ENCODE measurements at places on chromosomes 2 and 18.

DNA sequence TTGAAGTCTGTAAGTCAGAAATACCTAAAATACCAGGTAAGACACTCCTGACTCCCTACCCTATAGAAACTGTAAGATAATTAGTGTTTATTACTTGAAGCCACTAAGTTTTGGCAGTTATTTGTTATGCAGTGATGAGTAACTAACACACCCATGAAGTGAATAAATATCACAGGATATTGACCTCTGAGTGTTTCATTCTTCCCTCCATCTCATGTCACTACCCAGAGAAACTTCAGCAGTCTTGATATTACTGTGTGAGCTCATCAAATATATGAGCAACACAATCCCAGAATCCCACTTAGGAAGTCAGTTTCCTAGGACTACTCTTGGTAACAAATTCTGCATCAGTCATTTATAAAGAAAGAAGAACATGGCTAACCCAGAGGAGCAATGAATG is 529.7 kb downstream of the FBXO15 start:
- no peak for DNase-seq

DNA sequence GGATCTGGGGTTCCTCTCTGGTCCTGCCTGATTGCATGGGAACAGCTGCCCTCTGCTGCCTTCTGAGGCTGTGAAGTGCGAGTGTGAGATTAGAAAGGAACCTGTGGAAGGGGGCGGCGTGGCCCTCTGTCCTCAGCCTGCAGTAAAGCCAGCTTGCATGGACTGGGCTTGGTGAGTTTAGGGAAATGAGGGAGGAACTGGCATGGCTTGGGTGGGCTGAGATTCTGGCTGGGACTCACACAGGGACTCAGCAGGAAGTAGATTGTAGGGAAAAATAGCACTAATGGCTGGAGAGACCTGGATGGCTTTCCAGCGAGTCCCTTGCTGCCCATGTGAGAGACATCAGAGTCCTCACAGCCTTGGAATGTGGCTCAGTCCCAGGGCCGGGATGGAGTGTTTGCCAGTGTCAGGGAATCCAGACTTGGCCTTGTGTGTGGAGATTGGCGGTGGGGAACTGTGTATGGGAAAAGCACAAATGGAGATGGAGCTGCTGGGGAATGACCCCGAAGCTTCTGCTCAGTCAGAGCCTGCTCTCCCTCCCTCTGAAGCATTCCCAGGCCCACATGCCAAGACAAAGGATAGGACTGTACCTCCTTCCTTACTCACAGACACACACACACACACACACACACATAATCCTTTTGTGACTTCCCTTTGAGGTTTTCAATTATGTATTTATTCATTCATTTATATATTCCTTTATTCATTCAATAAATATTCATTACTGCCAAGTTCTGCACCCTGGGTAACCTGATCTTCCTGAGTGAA is 115.4 kb downstream of the ACAA2 start:
- DNase-seq = peak; percentile 2

DNA sequence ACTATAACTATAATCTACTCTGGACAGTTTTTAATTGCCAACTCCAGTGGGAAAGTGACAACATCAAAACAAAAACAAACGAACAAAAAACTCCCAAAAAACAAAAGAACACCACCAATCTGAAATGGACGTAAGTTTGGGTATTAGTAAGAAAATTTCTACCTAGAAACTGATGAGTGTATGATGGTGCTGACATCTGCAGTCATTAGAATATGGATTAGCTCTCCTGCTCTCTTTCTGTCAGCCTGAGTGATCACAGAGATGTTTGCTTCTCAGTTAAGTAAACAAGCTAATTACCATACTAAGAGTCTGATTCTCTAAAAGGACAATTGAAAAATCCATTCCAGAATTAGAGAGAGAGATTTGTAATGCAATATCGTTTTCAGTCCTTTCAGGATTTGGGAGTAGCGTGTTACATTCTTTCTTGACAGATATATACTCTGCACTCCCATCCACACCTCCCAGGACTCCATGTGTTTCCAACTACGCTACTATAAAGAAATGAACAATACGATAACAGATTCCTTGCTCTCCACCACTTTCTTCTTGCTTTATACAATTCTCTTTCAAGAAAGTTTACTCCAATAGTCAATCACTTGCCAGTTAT is 1347.4 kb upstream of the PIK3C3 start:
- no peak for DNase-seq

DNA sequence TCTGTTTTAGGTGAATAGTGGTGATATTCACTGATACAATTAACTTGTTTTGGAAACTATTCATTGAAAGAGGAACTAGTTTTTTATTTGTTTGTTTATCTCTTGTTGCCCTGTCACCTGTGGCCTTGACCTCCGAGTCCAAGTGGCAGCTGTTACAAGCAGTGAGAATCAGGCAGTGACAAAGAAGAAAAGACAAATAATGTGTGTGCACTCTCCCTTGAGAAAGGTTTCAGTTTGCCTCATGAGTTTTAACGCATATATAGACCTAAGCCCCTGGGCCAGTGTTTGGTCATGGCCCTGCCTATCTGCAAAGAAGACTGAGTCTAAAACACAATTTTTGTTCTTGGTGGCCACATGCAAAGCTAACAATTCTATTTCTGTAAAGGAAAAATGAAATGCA is 15.3 kb downstream of the KYNU start:
- no peak for DNase-seq

- no peak for DNase-seq
Measured at GRCh38 chr2:4745056-4745991, 946.9 kb upstream of the SOX11 start.

DNA sequence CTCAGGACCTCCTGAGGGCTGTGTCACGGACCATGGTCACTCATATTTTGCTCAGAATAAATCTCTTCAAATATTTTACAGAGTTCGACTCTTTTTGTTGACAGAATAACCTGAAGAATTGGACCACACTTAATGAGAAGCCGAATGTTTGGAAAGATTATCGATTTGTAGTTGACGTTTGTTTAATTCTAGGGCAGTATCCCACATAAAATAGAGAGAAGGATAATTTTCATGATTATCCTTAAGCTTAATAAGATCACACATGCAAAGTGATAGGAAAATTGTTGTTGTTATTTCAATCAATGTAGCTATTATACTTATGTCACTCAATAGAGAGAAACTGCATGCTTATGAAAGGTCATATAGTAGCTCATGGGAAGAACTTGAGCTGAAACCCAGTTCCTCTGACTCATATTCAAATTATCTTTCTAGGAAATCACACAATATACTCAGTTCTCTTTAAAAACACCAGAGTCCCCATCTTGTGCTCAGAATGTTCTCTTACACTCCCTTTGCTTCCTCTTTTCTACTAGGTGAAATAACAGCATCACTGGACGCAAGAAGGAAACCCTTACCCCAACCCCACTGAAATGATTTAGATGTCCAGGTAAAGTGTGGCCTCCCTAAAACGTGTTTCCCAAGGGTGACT is 982.1 kb downstream of the TSN start:
- DNase-seq = no peak

GRCh38 chr2:189258616-189259365 is 79.2 kb upstream of the COL5A2 start:
- DNase-seq = no peak

DNA sequence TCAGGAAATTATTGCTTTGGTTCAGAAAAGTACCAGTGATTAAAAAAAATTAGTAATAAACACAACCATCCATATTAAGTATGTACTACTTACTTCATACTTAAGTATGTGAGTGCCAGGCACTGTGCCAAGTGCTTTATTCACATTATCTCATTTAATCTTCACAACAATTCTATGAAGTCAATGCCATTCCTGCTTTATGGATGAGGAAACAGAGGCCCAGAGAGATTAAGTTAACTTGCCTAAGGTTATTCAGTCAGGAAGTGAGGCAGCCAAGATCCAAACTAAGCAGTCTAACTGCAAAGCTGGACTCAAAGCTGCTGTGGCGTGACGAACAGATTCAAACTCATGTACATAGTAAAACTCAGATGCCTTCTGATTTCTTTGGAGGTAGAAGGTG is 22.3 kb downstream of the DTNB start:
- DNase-seq = no peak

DNA sequence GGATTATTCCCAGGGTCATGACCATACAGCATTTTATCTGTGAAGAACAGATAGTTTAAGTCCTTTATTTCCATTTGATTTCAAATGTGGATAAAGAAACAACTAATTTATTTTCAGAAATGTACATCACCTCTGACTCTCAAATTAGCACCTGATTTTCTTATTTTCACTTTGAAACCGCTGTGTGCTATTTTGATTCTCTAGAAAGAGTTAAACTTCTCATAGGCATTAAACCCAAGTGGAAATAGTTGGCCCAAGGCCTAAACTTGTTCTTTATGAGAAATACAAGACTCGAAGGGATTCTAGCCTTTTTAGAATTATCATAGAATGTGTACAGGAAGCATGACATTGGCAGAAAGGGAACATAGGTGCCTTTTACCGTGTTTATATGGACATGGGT is 41.5 kb upstream of the LTBP1 start:
- DNase-seq = no peak

DNA sequence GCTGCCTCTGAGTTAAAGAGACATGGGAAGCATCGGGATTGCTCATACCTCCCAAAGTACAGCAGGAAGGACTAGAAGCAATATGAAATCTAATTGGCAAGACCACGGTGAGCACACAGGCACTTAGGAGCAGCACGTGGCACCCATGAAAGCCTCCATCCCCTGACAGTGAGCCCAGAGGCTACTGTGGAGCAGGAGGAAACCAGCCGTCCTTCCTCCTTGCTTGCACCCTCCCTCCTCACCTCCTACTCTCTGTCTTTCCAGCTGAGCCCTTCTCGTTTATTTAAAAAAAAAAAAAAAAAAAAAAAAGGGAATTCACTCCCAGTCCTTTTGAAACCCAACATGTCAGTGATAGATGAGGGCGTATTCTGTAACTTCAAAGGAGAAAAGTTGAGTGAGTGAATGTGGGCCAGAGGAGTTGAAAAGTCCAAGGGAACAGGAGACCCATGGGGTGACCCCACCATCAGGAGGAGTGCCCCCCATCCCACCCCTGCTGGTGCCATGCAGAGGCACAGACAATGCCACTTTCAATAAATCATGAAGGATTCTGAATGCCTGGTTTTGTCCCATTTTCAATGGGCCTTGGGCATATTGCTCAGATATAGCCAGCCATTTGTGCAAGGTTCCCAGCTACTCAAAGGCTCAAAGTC is 96.6 kb upstream of the ALPP start:
- DNase-seq = no peak

- no peak for DNase-seq
Measured at GRCh38 chr18:75860166-75860565, 432.7 kb upstream of the SMIM21 start.

GRCh38 chr2:199902486-199903110 is 8.5 kb upstream of the C2orf69 start:
- DNase-seq = no peak

- no peak for DNase-seq
Measured at GRCh38 chr18:3313685-3314084, 51.8 kb downstream of the MYL12B start.

- no peak for DNase-seq
Measured at GRCh38 chr2:240564561-240565332, 3.5 kb upstream of the RNPEPL1 start.

DNA sequence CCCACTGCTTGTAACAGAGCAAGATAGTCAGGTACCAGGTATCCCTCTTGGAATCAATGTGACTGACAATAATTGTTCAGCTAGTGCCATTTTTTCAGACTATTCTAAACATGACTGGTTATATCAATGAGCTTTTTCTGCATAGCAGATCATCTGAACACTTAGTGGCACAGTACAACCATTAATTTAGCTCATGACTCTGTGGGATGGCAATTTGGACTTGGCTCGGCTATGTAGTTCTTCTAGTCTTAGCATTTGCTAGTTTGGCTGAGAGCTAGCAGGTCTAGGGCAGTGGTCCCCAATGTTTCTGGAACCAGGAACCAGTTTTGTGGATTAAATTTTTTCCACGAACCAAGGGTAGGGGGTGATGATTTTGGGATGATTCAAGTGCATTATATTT is 1421.4 kb upstream of the NXPH2 start:
- DNase-seq = no peak
